NCI-H1048 (cell line): ENCODE measurements at places on chromosomes 11 and 22.

DNA sequence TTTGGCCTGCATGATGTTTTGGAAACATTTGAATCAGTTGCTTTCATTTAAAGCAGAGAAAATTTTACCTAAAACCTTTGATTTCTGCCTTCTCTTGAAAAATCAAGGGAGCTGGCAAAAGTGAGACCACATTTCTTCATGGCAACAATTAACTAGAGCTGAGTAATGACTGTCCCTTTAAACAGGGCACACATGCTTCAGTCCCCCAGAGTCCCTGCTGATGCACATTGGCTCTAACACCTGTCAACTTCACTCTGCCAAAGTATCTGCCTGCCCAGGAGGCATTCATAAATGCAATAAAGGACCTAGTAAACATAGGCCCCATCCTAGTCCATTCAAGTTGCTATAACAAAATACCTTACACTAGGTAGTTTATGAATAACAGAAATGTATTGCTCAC lies 87.1 kb upstream of the LDLRAD3 start:
- DNase-seq, result no peak

- DNase-seq, result no peak
Observed at GRCh38 chr11:8928205-8928604, 4.5 kb downstream of the C11orf16 start.

DNA sequence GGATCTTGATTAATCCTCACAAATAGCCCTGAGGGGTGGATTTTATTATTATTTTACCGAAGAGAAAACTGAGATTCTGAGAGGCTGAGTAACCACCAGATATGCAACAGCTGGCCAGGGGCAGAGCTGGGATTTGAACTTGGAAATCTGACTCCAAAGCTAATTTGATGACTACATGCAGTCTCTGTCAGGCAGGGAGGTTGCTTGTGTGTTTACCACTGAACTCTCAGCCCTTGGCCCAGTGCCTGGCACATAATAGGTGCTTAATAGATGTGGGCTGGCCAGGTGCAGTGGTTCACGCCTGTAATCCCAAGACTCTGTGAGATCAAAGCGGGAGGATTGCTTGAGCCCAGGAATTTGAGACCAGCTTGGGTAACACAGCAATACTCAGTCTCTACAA lies 121.7 kb upstream of the CRYBB3 start:
- no peak for DNase-seq

DNA sequence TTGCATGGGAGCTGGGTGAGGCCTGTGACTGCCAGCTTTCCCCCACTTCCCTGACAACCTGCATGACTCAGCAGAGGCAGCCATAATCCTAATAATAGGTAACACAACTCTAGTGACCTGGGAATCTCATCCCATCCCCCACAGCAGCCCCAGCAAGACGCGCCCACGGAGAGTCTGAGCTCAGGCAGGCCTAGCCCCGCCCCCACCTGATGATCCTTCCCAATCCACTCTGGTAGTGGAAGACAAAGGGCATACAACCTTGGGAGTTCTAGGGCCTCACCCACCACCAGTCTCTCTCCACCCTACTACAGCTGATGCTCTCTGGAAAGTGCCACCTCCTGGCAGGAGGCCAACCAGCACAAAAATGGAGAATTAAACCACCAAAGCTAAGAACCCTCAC lies 60.3 kb downstream of the CWF19L2 start:
- DNase-seq, result no peak

DNA sequence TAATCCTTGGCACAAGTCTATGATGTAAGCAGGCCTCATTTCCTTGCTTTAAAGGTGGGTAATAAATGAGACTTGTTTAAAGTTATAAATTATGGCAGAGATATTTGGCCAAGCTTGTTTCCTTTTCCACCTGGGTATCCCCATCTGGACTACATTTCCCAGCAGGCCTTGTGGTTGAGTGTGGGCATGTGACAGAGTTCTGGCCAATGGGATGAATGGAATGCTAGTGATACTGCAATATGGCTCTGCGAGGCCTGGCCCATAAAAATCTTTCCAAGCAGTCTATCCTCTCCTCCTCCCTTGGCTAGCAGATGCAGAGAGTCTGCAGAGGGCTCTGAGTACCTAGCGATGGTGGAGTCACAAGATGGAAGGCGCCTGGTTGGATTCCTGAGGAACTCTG lies 102.5 kb downstream of the TIMP3 start:
- no peak for DNase-seq

GRCh38 chr22:42959576-42960509 lies 55.1 kb downstream of the PACSIN2 start:
- no peak for DNase-seq

GRCh38 chr22:43183496-43184277 lies 3.2 kb downstream of the TTLL12 start:
- no peak for DNase-seq

DNA sequence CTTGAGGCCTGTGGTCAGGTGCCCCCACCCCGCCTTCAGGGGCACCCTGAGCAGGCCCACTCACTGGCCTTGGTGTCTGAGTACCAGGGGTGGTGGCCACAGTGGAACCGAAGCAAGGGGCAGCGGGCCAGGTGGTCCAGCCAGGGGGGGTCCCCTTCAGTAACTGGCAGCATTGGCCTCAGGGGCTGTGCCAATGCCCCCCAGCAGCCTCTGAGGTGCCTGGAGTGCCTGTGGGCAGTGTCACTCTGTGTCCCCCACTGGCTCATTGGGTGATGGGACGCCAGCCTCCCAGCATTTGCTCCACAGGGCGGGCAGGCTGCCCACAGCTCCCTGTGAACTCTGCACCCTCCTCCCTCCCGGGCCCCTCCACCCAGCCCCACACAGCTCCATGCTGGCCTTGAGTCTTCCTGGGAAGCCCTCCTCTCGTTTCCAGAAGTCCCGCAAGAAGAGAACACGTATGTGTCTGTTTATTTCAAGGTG lies 29.5 kb upstream of the CARS1 start:
- DNase-seq, result no peak
